ENCODE measurements at places on chromosomes 2 and 18. TPM values are rescaled to one million over a fixed set of nuclear protein-coding genes. Genes with fewer than 3 reads are reported as not detected.

GRCh38 chr2:179825494-179825893 is 35.9 kb downstream of the ZNF385B start:
- no peak for DNase-seq
- H3K4me3 ChIP-seq: no peak overlapping the region
- no peaks in the 10 kb centered on the region for H3K4me1 ChIP-seq
- no peaks in the 10 kb centered on the region for H3K36me3 ChIP-seq
- no peak overlapping the region for H3K27ac ChIP-seq

DNA sequence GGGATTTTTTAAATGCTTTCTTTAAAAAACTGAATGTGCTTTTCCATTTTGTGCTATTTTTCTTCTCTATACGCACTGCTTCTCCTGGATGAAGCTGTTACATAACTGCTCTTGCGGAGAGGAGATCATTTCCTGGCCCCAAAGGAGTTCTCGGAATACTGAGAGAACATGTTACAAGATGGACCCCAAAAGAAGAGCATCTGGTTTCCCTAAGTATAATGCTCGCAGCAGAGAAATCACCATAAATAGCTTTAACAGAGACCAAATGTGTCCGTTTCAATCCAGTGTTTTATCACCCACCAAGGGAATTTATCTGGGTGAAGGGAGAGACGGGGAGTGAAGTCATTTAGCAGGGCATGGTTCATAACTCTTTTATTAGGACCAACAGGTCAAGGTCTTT is 80.1 kb downstream of the RBM43 start:
- H3K4me3 ChIP-seq: no peak overlapping the region
- H3K36me3 ChIP-seq: no peaks in the 10 kb centered on the region
- DNase-seq: no peak
- H3K27me3 ChIP-seq: peaks cover 8% of the 10 kb centered on the region
- no peak overlapping the region for H3K27ac ChIP-seq

DNA sequence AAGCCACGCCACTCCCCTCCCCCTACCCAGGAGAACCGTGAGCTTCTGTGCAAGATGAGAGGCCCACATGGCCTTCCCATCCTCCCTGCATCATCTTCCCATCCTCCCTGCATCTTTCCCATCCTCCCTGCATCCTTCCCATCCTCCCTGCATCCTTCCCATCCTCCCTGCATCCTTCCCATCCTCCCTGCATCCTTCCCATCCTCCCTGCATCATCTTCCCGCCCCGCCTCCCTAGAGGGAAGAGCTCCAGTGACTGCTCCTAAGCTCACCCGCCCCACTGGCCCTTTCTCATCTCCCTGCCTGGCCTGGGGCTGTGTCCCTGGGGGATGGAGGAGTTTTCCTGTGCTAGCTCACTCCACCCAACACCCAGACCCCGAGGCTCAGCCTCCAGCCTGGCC is 93.3 kb upstream of the ASAP2 start:
- no peaks in the 10 kb centered on the region for H3K4me1 ChIP-seq
- peaks cover 8% of the 10 kb centered on the region for H3K27me3 ChIP-seq
- H3K36me3 ChIP-seq: no peaks in the 10 kb centered on the region
- DNase-seq: no peak
- no peak overlapping the region for H3K4me3 ChIP-seq

DNA sequence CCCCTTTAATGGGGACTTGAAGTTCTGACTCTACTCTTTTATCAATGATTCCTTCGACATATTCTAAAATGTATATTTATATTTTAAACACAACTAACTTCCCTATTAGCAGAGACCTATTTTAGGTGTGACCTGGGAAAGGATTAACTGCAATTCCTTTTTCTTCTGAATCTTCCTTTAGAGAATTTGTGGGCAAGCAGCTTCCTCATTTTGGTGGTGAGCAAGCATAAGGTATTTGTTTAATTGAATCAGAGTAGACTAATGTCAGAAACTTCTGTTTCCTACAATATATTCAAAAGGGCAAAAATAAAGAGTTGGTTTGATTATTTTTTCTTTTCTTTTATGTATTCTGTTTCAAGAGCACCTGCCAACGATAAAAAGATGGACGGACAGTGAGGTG is 237.0 kb downstream of the IKZF2 start:
- H3K4me3 ChIP-seq: no peak overlapping the region
- peaks cover 21% of the 10 kb centered on the region for H3K4me1 ChIP-seq
- no peak overlapping the region for H3K27ac ChIP-seq
- H3K36me3 ChIP-seq: no peaks in the 10 kb centered on the region
- H3K27me3 ChIP-seq: no peaks in the 10 kb centered on the region

Gene FEV
- total RNA-seq: not detected
